ENCODE measurements at places on chromosomes 11 and 22.

DNA sequence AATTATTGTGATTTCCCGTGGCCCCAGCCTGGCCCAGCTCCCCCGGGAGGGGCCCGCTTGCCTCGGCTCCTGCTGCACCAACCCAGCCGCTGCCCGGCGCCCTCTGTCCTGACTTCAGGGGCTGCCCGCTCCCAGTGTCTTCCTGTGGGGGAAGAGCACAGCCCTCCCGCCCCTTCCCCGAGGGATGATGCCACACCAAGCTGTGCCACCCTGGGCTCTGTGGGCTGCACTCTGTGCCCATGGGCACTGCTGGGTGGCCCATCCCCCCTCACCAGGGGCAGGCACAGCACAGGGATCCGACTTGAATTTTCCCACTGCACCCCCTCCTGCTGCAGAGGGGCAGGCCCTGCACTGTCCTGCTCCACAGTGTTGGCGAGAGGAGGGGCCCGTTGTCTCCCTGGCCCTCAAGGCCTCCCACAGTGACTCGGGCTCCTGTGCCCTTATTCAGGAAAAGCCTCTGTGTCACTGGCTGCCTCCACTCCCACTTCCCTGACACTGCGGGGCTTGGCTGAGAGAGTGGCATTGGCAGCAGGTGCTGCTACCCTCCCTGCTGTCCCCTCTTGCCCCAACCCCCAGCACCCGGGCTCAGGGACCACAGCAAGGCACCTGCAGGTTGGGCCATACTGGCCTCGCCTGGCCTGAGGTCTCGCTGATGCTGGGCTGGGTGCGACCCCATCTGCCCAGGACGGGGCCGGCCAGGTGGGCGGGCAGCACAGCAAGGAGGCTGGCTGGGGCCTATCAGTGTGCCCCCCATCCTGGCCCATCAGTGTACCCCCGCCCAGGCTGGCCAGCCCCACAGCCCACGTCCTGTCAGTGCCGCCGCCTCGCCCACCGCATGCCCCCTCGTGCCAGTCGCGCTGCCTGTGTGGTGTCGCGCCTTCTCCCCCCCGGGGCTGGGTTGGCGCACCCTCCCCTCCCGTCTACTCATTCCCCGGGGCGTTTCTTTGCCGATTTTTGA is 3.3 kb upstream of the ANKRD13D start:
- peak; percentile 35 for DNase-seq

- DNase-seq: no peak
Measured at GRCh38 chr22:33443683-33444082, 385.5 kb upstream of the SYN3 start.

GRCh38 chr11:122271745-122272144 is 155.7 kb upstream of the BLID start:
- no peak for DNase-seq

- no peak for DNase-seq
Measured at GRCh38 chr11:86117001-86117711, 48.3 kb upstream of the PICALM start.

GRCh38 chr11:128503245-128503991 is 83.9 kb downstream of the ETS1 start:
- DNase-seq: peak; percentile 54

- no peak for DNase-seq
Measured at GRCh38 chr11:118918128-118918685, 7.5 kb downstream of the BCL9L start.

GRCh38 chr11:18836417-18836816 is 44.8 kb upstream of the PTPN5 start:
- DNase-seq: no peak

- DNase-seq: no peak
Measured at GRCh38 chr11:12618743-12619540, 55.3 kb upstream of the TEAD1 start.

- DNase-seq: no peak
Measured at GRCh38 chr11:68471360-68472340, 11.1 kb downstream of the PPP6R3 start.

DNA sequence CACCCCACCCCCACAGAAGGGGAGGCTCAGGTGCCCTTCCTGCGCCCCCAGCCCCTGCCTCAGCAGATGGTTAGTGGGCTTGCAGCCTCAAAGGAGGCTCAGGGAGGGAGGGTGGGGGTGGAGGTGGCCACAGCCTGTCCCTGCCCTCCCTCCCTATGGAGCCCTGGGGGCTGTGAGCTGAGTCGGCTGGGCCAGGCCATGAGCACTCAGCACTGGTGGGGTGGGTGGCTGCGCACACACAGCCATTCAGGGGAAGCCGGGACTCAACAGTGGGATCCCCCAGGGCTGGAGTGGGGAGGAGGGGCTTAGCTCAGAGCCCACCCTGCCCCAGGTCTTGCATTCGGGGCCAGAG is 50.2 kb downstream of the FLRT1 start:
- DNase-seq: no peak

GRCh38 chr11:6584528-6584927 is 18.9 kb downstream of the RRP8 start:
- DNase-seq: no peak

GRCh38 chr11:57306161-57306876 is 18.4 kb downstream of the TNKS1BP1 start:
- no peak for DNase-seq

- DNase-seq: no peak
Measured at GRCh38 chr22:17950651-17951214, 73.6 kb downstream of the MICAL3 start.

DNA sequence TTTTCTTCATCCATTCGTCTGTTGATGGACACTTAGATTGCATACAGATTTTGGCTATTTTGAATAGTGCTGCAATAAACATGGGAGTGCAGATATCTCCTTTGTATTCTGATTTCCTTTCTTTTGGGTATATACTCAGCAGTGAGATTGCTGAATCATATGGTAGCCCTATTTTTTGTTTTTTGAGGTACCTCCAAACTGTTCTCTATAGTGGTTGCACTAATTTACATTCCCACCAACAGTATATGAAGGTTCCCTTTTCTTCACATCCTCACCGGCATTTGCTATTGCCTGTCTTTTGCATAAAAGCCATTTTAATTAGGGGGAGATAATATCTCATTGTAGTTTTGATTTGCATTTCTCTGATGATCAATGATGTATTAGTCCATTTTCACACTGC is 96.1 kb downstream of the PRR5L start:
- DNase-seq: no peak

DNA sequence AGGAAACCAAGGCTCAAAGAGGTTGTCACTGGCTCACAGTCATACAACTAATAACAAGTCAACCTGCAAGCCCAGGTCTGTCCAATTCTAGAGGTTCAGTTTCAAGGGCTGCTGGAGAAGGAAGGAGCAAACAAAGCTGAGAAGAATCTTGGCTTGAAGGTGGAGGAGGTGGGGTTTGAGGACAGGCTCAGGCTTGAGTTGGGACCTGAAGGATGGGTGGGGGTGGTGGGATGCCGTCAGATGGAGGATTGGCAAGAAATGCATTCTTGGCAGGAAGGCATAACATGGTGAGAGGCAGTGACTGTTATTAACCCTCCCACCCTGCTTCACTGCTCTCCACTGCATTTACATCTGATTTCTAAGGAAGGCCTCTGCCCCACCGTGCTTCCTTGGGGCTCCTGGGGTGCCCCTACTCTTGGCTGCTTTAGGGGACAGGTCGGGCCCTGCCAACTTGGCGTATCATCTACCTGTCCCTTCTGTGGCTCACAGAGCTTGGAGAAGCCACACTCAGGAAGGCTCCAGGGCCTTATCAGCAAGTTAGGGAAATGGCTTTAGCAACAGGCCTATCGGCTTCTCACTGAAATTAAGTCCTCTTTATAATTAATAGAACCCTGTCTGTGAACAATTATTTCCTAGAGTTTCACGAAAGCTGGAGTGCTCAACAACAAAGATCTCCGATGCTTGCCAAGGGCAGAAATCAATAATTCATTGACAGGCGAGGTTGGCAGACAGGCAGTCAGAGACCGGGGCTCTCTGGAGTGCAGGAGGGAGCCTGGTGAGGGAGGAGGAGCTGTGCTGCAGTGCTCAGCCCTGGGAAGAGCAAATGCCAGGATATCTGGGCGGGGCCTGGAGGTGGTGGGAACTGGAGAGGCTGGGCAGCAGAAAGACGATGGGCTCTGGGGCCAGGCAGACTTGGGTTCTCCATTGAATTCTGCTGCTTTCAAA is 84.9 kb upstream of the NARS2 start:
- DNase-seq: no peak

- no peak for DNase-seq
Measured at GRCh38 chr11:44825058-44825785, 98.5 kb downstream of the TSPAN18 start.

GRCh38 chr11:119673052-119673758 is 55.8 kb downstream of the NECTIN1 start:
- no peak for DNase-seq

GRCh38 chr11:2870969-2871680 is 14.4 kb downstream of the CDKN1C start:
- DNase-seq: no peak

GRCh38 chr11:123362941-123363340 is 67.1 kb upstream of the GRAMD1B start:
- no peak for DNase-seq

DNA sequence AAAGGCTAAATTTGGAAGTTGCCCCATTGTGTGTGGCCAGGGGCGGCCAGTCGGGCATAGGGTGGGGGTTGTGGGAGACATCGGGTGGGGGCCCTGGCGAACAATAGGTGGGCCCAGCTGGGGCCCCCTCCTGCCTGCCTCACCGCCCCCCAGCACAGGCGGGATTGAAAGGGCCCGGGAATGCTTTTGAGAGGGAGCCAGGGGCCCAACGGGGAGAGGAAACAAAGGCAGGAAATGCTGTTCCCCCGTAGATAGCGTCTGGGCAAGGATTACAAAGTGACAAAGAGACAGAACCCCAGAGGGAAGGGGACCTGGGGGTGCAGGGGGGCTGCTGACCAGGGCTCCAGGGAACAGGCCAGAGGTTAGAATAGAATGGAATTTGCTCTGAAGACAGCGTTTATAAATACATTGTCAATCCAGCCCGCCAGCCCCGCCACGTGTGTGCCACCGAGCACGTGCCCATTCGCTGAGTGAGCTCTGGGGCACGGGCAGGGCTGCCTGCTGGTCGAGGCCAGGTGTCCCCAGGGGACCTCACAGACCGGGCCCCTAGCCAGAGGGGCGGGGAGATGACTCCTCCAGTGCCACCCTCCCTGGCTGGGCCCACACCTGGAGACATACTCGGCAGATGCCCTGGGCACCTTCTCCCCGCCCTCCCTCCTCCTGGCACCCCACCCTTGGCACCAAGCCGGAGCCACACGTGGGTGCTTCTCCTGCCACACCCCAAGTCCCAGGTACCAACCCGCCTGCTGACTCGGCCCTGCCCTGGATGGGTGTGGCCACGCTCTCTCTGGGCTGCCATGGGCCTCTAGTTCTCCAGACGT is 9.7 kb downstream of the PDGFB start:
- no peak for DNase-seq

GRCh38 chr22:21826204-21826603 is 41.2 kb downstream of the MAPK1 start:
- no peak for DNase-seq

- no peak for DNase-seq
Measured at GRCh38 chr11:6653656-6654055, 2.0 kb downstream of the DCHS1 start.

GRCh38 chr11:1870326-1870696 is 17.4 kb downstream of the LSP1 start:
- no peak for DNase-seq

- no peak for DNase-seq
Measured at GRCh38 chr11:24683583-24683982, 186.7 kb downstream of the LUZP2 start.

DNA sequence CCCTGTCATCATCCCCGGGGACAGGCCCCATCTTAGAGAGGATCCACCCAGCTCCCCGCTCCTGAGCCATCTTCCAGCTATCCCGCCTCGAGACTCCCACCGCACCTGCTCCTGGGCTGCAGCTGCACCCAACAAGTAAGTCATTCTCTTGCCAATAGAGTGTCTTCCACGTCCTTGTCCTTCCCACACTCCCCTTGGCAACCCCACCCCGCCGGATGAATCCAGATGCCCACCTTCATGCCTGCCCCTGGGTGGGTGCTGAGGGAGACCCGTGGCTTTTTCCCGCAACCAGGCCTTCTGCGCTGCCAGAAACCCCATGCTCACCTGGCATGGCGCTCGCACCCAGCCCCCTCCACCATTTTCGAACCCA is 11.1 kb upstream of the C11orf24 start:
- no peak for DNase-seq

- no peak for DNase-seq
Measured at GRCh38 chr22:21067075-21067900, 21.5 kb downstream of the LRRC74B start.

DNA sequence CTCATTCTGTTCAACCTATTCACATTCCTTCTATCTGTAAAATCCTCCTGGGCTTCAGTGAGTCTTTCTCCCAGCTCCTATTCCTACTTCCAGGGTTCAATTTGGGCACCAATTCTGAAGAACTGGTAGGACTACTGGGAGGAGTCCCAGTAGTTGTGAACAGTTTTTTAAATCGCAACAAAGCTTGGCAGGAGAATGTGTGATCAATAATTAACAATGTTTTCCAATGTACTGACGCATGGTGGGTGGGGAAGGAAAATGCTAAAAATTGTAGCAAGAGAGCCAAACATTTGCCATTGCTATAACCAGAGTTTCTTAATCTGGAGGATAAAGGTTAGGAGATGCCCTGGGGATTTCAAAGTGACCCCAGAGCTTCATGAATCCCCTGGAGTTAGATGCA is 27.3 kb upstream of the PRSS23 start:
- DNase-seq: no peak

GRCh38 chr11:129785383-129786111 is 30.1 kb upstream of the TMEM45B start:
- no peak for DNase-seq

DNA sequence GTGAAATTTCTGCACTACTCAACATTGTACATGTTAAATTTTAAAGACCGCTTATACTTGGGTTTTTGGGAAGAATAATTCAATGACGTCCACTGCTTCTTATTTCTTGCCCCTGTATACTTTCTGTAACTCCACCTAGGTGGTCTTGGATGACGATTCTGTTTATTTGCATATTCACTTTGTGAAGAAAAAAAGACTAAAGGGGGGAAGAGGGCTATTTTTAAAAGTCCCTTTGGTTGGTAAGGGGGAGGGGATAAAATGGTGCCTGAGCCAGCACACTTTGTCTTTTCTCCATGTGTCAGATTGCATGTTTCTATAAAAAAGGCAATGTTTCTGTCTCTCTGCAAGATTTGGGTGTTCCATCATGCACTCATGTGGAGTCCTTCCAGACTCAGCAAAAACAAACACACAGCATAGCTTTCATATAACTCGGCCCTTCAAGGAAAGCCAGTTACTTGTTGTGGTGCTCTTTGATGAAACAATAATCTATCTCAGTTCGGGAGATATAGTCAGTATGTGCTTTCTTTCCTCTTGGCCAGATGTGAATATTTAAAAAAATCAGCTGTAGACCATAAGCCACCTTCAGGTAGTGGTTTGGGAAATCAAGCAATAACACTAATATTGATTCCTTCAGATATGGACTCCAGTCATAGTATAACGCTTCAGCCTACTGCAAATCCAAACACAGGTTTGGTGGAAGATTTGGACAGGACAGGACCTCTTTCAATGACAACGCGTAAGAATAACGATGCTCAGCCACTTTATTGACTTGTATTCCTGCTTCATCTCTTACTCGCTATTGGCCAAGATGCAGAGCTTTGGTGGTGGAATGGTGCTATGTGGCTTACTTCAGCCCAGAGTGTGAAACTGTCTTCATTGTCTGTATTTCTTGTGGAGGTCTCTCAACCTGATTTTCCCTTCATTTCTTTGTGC is 68.8 kb downstream of the CD44 start:
- DNase-seq: no peak

- no peak for DNase-seq
Measured at GRCh38 chr11:135008001-135008405, 596.0 kb upstream of the B3GAT1 start.

Measured in effector CD4-positive, alpha-beta T cell (primary cell).